ENCODE measurements at places on chromosomes 1 and 21.

- H3K27ac ChIP-seq = peak overlapping the region; percentile 72
- no peak for DNase-seq
- H3K27me3 ChIP-seq = no peaks in the 10 kb centered on the region
- peaks cover 36% of the 10 kb centered on the region for H3K4me1 ChIP-seq
These were observed 710 bp upstream of the PDXK start for GRCh38 chr21:43717967-43718871.

DNA sequence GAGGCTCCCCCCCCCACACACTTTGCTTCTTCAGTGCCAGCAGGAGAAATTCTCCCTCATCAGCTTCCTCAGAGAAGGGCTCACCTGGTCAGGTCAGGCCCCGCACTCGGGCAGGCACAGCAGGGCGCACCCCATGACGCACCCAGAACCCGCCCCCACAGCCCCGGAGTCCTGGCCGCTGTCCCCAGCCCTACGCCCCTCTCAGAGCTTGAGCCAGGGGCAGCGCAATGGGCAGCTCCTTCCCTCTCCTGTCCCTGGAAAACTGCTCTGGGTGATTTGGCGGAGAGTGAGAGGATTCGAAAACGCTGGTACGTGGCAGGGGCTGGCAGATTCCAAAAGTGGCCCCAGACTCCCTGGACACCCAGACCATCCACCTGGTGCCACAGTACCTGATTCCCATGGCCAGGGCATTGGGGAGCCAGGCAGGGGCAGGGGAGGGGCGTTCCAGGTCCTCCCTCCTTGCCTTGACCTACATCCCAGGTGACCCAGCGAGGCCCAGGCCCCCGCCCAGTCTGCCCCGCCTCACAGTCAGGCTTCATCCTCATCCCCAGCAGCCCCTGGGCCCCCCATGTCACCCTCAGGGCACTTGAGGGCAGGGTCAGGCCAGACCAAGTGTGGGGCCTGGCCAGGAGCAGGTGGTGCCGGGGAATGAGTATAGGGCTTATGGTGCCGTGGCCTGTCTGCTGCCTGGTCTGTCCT lies 23.7 kb downstream of the RRP1 start:
- no peaks in the 10 kb centered on the region for H3K4me1 ChIP-seq
- H3K27ac ChIP-seq = no peak overlapping the region
- no peaks in the 10 kb centered on the region for H3K27me3 ChIP-seq
- no peak for DNase-seq

GRCh38 chr1:8789314-8790214 lies 27.9 kb downstream of the RERE start:
- no peak for DNase-seq
- no peak overlapping the region for H3K4me3 ChIP-seq
- H3K27me3 ChIP-seq = no peaks in the 10 kb centered on the region
- peaks cover 3% of the 10 kb centered on the region for H3K36me3 ChIP-seq
- H3K4me1 ChIP-seq = no peaks in the 10 kb centered on the region

DNA sequence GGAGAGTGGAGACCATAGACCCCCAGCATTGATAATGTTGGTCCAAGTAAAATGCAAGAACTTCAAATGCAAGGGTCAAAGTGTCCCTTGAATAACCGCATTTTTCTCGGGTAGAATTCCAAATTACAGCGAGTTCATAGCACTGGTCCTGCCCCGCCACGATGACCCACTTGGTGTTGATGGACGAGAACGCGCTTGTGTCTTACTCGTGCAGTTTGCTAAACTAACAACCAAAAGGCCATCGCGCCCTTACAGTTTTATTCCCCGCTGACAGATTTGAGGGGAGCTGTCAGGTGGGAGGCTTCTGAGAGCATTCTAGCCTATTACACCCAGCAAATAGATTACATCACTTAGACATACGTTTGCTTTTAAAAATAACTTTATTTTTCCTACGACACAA lies 17.3 kb upstream of the TSPEAR start:
- H3K36me3 ChIP-seq = no peaks in the 10 kb centered on the region
- no peak for DNase-seq
- no peak overlapping the region for H3K27ac ChIP-seq
- H3K27me3 ChIP-seq = peaks cover 2% of the 10 kb centered on the region

GRCh38 chr1:176315519-176316220 lies 108.6 kb upstream of the COP1 start:
- no peak overlapping the region for H3K27ac ChIP-seq
- no peak overlapping the region for H3K4me3 ChIP-seq
- DNase-seq = no peak
- no peaks in the 10 kb centered on the region for H3K36me3 ChIP-seq
- no peaks in the 10 kb centered on the region for H3K27me3 ChIP-seq
- H3K4me1 ChIP-seq = no peaks in the 10 kb centered on the region

DNA sequence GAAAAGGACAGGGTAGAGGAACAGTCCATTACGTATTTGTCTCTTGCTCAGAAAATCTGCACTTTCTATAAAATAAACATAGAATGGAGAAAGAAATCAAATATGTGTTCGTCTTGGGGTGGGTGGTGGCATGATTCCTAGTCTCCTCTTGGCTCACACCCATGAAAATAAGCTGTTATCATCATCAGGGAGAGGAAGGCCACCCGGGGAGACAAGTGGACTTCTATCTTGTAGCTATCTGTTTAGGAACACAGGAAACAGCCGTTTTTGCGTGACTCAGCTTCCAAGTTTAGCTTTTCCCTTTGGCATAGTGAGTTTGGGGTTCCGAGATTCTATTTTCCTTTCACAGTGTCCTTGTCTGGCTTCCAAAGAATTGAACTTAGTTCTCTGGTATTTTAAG lies 622.3 kb downstream of the PTPRU start:
- H3K4me3 ChIP-seq = no peak overlapping the region
- H3K4me1 ChIP-seq = no peaks in the 10 kb centered on the region
- DNase-seq = no peak
- H3K27ac ChIP-seq = no peak overlapping the region

- no peak for DNase-seq
- H3K4me1 ChIP-seq = no peaks in the 10 kb centered on the region
- H3K27me3 ChIP-seq = no peaks in the 10 kb centered on the region
- no peak overlapping the region for H3K27ac ChIP-seq
- H3K36me3 ChIP-seq = no peaks in the 10 kb centered on the region
- H3K4me3 ChIP-seq = no peak overlapping the region
These were observed 24.4 kb upstream of the FGGY start for GRCh38 chr1:59272507-59272906.

DNA sequence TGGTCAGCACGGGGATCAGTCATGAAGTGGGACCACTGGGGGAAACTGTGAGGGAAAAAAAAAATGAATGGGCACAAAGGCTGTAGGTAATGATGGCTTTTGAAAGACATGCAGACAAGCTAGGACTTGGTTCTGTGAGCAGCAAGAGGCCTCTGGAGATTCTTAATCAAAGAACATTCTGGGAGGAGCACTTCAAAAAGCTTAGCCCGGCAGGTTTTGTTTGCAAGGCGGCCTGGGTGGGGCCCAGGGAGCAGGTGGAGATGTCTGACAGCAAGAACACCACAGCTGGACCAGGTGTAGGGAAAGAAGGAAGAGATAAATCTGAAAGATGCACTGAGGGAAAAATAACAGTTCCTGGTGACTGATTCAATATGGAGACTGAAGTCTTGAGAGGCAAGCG lies 6.0 kb downstream of the TEX35 start:
- no peaks in the 10 kb centered on the region for H3K36me3 ChIP-seq
- no peak overlapping the region for H3K27ac ChIP-seq
- no peak for DNase-seq

DNA sequence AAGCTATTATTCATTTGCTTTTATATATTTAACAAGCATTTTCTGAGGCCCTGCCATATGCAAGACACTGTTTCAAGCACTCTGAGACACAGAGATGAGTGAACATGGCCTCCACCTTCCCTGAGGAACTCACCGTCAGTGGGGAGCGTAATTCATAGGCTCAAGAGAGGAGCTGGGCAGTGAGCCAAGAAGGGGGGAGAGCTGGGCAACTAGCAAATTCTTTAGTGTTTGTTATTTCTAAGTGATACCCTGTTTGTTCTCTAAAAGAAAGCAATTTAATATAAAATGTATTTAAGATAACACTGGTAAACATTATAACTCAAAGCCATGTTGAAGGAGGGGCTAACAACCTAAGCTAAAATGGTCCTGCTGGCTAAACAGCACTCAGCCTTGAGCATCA lies 119.2 kb upstream of the NGF start:
- DNase-seq = no peak
- no peak overlapping the region for H3K4me3 ChIP-seq
- no peaks in the 10 kb centered on the region for H3K27me3 ChIP-seq
- H3K27ac ChIP-seq = no peak overlapping the region
- H3K36me3 ChIP-seq = no peaks in the 10 kb centered on the region

- H3K4me3 ChIP-seq = no peak overlapping the region
- H3K4me1 ChIP-seq = no peaks in the 10 kb centered on the region
- H3K27ac ChIP-seq = no peak overlapping the region
These were observed 27.9 kb upstream of the C1orf87 start for GRCh38 chr1:60101516-60101915.

DNA sequence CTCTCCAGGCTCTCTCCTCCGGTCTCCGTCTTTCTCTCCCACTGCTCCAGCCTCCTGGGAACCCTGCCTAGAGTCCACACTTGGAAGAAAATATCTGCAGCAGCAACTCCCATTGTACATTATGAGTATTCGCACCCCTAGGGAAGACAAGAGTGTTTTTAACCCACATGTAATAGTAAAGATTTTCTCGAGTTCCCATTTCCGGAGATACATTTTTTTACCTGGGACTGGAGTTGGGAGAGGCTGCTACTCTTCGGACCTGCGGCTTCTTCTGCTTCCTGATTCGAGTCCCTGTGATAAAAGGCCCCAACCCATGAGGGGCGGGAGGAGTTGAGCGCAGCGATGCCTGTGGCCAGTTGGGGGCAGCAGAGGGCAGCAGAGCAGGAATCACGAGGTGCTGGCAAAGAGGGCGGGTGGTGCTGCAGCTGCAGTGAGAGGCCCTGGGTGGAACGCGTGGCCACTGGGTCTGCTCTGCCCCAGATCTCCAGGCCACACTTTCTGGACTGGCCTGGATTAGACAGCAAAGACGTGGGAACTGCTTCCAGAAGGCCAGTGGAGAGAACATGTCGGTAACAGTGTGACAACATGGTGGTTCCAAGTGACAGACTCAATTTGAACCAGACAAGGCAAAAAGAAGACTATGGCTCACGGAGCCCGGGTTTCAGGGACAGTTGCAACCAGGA lies 221.0 kb upstream of the CSF3R start:
- no peak overlapping the region for H3K27ac ChIP-seq
- no peaks in the 10 kb centered on the region for H3K4me1 ChIP-seq
- DNase-seq = peak; percentile 86
- no peaks in the 10 kb centered on the region for H3K27me3 ChIP-seq
- no peak overlapping the region for H3K4me3 ChIP-seq
- no peaks in the 10 kb centered on the region for H3K36me3 ChIP-seq

DNA sequence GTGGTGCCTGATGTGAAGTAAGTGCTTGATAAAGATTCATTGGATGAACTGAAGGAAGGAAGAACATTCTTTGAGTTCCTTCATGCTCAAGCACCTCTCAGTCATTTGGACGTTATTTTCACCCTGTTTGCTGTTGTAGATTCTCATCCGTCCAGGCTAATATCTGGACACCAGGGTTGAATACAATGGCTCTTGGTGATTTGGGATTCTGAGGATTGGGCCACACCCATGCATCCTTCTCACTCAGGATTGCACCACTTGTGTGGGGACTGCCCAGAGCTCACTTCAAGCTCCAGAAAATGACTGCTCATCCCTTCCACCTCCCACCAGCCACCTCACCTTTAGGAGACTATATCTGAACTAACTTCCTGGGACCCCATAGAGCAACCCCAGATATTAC lies 117.1 kb upstream of the IPO9 start:
- H3K36me3 ChIP-seq = peaks cover 8% of the 10 kb centered on the region
- H3K4me1 ChIP-seq = peaks cover 5% of the 10 kb centered on the region
- H3K27me3 ChIP-seq = no peaks in the 10 kb centered on the region
- H3K4me3 ChIP-seq = no peak overlapping the region
- DNase-seq = no peak
- no peak overlapping the region for H3K27ac ChIP-seq

- H3K27ac ChIP-seq = no peak overlapping the region
- H3K27me3 ChIP-seq = no peaks in the 10 kb centered on the region
- peaks cover 8% of the 10 kb centered on the region for H3K4me1 ChIP-seq
- H3K36me3 ChIP-seq = peaks cover 3% of the 10 kb centered on the region
These were observed 21.9 kb downstream of the GPR161 start for GRCh38 chr1:168114845-168115244.

- peaks cover under 1% of the 10 kb centered on the region for H3K4me1 ChIP-seq
- no peak overlapping the region for H3K4me3 ChIP-seq
- H3K27ac ChIP-seq = no peak overlapping the region
- no peaks in the 10 kb centered on the region for H3K36me3 ChIP-seq
- H3K27me3 ChIP-seq = no peaks in the 10 kb centered on the region
- no peak for DNase-seq
These were observed 89.3 kb downstream of the EPHB2 start for GRCh38 chr1:22799971-22800370.

DNA sequence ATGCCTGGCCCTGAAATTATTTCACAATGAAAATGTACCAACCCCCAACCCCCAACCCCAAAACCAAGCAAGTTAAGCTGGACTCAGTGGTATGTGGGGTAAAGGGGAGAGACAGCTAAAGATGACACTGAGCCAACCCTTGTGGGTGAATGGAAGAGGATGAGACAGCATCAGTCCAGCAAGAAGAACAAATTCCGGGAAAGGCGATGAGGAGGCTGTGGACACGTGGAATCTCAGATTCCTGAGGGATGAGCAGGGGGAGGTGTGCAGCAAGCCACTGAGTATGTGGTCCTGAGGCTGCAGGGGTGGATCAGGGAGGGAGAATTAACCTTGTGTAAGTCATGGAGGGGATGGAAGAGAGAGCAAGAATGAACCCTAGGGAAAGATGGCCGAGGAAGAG lies 14.4 kb upstream of the ZNF362 start:
- no peak overlapping the region for H3K4me3 ChIP-seq
- H3K27me3 ChIP-seq = no peaks in the 10 kb centered on the region
- DNase-seq = no peak
- H3K27ac ChIP-seq = no peak overlapping the region
- H3K4me1 ChIP-seq = no peaks in the 10 kb centered on the region

DNA sequence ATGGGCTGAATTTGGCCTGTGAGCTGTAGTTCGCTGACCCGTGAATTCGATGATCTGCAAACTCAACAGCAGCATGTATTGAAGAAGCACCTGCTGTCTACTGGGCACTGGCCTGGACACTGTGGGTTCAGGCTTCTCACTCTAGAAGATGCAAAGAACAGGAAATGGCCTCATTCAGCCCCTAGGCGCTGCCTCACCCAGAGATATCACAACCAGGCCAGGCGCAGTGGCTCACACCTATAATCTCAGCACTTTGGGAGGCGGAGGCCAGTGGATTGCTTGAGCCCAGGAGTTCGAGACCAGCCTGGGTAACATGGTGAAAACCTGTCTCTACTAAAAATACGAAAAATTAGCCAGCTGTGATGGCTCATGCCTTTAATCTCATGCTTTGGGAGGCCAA lies 23.6 kb downstream of the MFAP2 start:
- no peak overlapping the region for H3K4me3 ChIP-seq
- no peaks in the 10 kb centered on the region for H3K36me3 ChIP-seq
- no peaks in the 10 kb centered on the region for H3K27me3 ChIP-seq
- no peak overlapping the region for H3K27ac ChIP-seq
- no peaks in the 10 kb centered on the region for H3K4me1 ChIP-seq
